NCI-H748 treated with DMSO at 0.1 percent for 48 hours (cell line): ENCODE measurements at places on chromosomes 12 and 14.

DNA sequence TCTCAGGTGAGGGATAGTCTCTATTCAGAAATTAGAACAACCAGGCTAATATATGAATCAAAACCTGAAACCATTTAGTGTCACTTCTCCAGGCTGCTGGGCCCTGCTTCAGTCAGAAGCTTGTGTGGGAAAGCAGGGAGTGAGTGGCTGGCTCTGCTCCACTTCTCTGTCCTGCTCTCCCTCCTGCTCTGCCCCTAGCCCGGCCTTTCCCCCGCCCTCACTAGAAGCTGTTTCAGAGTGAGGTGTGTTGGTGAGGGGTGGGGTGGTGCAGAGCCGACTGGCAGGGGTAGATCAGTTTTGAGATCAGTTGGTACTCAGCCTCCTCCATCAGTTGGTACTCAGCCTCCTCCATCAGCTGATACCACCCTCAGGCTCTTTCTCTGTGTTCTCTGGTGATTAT is 7.0 kb upstream of the PPP1R1A start:
- no peak for DNase-seq

GRCh38 chr12:119940897-119941296 is 48.1 kb upstream of the BICDL1 start:
- DNase-seq = peak; percentile 21

GRCh38 chr14:105475269-105476096 is 862 bp downstream of the CRIP2 start:
- DNase-seq = no peak

- DNase-seq = no peak
Observed at GRCh38 chr12:121364683-121365121, 12.5 kb upstream of the ANAPC5 start.

GRCh38 chr12:26519462-26519861 is 313.5 kb downstream of the ITPR2 start:
- no peak for DNase-seq

GRCh38 chr12:1443421-1444141 is 150.8 kb downstream of the FBXL14 start:
- no peak for DNase-seq

GRCh38 chr12:96503976-96504375 is 14.6 kb downstream of the CFAP54 start:
- no peak for DNase-seq

DNA sequence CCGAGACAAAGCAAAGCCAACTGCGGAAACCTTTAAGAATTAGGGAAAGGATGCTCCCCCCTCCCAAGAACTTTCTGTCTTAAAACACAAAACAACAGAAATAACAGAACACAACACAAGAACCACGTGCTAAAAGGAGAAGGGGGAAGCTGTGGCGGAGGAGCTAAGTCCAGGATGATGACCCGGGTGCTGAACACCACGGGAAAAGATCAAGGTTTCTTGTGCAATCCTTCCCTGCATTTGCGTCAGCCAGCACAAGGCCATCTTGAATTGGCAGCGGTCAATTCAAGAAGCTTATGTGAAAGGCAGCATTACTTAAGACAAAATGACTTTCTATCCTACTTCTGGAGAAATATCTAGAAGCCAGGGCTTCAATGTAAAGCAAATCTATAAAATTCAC is 11.0 kb upstream of the CREBL2 start:
- no peak for DNase-seq

GRCh38 chr12:62250671-62251608 is 9.3 kb upstream of the USP15 start:
- DNase-seq = no peak

- DNase-seq = no peak
Observed at GRCh38 chr12:125645724-125646123, 580.5 kb downstream of the AACS start.

- DNase-seq = no peak
Observed at GRCh38 chr12:113118142-113118541, 17.4 kb downstream of the RASAL1 start.

DNA sequence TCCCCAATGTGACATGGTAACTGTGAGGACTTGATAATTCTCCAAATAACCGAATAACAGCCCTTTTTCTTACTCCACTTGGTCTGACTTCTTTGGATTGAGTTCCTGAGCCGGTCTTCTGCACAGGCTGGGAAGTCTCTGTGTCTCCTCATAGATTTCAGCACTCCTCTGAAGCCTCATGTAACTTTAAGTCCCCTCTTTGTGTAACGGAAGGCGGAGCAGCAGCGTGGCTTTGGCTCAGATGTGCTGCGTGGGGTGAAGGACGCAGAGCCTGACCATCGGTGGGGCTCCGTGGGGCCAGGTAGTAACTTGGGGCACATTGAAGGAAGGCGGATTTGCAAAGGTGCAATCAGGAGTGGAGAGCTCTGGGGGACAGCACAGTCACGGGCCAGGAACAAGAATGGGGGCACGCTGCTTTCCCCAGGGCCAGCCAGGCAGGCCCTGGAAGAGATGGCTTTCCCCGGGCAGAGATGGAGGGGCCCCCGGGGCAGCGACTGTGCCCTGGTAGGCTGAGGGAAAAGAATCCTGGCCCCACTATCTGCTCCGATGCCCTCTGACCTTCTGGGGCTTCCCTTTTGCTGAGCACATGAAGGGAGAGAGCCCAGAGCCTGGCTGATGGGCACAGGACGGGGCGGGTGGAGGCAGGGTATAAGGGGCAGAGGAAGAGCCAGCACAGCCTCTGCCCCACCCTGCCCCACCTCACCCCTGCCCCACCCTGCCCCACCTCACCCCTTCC is 56.9 kb downstream of the ADGRD1 start:
- DNase-seq = no peak

DNA sequence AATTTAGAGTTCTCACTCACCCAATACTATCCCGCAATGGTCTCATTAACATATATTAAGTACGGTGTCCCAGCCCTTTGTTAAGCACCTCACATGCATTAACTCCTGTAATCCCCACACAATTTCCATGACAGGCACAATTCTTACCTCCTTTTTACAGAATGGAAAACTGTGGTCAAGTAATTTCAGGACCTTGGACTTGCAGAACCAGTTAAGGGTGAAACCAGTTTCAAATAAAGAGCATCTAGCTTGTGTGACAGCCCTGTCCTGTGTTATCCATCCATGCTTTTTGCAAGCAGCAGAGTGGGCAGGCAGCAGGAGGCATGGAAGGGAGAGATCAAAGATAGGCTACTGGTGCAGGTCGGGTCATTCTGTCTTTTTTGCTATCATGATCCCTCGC is 470.8 kb downstream of the NELL2 start:
- no peak for DNase-seq

DNA sequence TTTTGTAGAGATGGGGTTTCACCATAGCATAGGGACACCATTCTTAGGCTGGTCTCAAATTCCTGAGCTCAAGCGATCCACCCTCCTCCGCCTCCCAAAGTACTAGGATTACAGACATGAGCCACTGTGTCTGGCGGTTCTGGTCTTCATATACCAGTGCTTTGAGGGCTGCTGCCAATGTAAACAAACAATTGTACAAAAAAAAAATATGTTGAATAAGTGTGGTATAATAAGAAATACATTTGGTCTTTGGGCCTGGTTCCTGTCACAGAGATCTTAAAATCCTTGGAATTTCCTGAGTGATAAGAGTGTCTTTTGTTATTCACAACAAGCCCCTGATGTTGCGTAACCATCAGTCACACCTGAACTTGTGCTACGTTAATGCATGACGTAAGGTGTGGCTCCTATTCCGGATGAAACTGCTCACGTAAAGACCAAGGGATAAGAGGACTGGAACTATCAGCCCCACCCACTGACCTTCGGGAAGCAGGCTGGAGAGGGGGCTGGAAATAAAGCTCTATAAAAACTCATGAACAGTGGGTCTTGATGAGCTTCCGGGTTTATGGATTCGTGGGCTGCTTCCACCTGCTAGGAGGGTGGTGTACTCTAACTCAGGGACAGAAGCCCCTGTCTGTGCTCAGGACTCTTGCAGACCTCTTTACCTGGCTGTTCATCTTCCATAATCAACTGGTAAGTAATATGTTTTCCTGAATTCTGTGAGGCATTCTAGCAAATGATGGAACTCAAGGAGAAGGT is 16.5 kb upstream of the RIMKLB start:
- no peak for DNase-seq

DNA sequence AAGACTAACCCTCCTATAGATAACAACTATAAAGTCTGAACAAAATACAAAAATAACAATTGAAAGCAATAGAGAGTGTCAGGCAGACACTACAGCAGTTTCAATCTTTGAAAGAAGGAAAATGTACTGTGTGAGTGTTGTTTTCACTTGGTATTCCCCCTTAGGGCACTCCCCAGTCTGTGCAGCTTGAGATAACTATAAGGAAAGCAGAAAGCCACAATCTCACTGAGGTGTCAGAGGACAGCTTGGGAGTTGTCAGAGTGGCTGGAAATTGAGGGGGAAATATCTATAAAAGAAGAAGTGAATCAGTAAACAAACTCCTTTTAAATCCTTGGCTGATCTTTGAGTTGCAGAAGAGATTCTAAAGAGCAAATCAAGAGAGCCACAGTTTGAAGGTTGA is 364.8 kb downstream of the NELL2 start:
- DNase-seq = no peak

DNA sequence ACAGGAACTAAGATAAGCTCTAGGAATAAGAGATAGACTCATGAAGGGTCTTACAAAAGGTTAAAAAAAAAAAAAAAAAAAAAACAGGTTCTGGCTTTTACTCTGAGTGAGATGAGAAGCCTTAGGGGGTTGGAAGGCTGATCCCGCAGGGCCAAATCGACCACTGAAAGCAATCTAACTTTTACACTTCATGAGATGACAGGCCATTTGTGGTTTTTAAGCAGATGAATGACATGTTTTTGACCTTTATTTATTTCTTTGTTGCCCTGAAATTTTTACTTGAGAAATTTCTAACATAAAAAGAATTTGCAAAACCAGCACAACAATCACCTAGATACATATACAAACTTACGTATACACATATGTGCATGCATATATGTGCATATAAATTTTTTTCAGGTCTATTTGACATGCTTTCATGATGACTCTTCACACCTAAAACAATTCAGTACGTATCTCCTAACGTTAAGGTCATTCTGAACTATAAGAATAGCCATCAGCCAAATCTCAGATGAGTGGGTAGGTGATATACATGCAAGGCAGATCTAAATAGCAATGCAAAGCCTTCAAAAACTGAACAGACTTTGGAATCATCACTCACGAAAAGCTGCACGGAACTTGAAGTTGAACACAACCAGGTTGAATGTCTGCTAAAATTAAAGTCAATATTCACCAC is 87.0 kb downstream of the R3HDM2 start:
- DNase-seq = no peak

DNA sequence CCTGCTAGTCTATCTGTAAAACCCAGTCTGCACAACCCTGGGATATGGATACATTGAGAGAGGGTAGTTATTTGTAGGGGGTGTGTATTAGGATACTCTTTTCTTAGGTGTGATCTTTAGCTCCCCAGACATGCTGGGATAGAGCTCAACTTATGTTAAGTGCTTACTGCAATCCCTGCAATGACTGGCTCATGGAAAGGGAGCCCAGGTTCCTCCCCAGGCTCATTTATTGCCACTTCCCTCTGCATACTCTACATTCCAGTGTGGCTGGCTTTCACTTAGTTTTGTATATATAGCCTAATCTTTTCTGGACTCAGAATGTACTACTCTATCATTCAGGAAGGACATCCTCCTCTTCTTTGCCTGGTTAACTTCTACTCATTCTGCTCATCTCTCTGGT is 172.0 kb downstream of the SYT10 start:
- DNase-seq = no peak

- no peak for DNase-seq
Observed at GRCh38 chr12:124109760-124110159, 136.7 kb downstream of the ZNF664 start.

DNA sequence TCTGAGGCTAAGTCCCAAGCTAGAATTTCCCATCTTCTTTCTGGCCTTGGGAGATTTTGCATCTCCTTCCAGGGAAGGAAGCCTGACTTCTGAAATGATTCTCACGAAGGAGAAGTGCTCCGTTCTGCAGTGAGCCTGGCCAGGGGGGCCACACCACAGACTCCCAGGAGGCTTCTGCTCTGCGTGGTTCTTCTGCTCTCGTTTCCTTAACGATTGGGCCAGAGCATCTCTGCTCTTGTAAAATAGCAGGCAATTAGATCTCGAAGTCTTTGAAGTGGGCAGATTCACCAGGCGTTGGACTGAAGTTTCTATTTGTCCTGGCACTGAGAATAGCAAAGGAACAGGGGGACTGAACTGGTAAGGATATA is 6.7 kb upstream of the BATF start:
- no peak for DNase-seq

- DNase-seq = no peak
Observed at GRCh38 chr14:94644102-94644535, 31.9 kb downstream of the SERPINA3 start.

- no peak for DNase-seq
Observed at GRCh38 chr14:42927313-42927712, 1320.6 kb downstream of the LRFN5 start.

DNA sequence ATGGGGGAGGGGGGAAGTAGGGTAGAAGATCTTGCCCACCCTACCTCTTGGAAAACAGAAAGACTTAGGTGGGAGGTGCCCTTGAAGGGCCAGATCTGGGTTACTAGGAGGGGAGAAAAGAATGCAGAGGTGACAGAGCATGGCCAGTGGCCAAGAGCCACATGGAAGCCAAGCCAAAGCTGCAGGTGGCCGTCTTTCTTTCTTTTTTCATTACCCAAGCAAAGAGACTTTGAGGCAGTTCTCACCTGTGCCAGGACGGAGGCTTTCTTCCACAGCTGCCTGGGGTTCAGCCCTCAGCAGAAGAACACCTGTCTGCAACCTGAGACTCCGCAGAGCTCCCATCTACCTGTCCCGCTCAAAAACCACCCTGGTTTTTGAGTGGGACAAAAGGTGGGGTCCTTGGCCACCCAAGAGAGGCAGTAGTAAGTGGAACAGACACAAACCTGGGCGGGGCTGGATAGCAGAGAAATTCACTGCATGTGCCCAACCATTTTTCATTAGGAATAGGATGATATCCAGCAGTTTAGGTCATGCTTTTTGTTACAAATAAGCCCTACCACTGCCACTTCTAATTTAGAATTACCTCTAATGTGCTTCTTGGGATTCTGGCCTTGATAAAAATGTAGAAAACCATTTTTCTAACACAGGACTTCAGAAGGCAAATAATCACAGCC is 116.5 kb downstream of the DYRK2 start:
- no peak for DNase-seq

- no peak for DNase-seq
Observed at GRCh38 chr12:114241973-114242434, 163.9 kb downstream of the TBX5 start.

DNA sequence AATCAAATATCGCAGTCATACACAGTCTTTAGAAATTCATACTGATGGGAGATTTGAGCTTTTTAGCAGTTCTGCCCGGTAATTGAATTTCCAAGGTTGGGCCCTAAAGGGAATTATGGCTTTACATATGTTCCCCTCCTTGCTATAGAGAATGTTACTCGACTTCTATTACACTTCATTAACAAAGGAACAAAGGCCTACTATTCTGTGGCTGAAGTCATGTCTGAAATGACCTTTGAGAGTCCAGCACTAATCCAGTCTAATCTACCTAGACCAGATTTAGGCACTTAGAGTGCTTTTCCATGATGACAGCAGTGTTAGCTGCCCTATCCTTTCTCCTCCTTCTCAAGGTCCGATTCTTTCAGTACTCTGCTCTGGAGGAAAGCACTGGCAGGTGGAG is 305.3 kb downstream of the MED13L start:
- no peak for DNase-seq
